ENCODE measurements at places on chromosomes 6 and 20.

GRCh38 chr6:158046201-158047126, 64.8 kb downstream of the SYNJ2 start:
- DNase-seq: no peak

- DNase-seq: no peak
Measured at GRCh38 chr20:59977086-59977485, 18.9 kb downstream of the CDH26 start.

GRCh38 chr6:139029470-139030227, 1.1 kb downstream of the ABRACL start:
- no peak for DNase-seq

GRCh38 chr6:168280020-168280898, 39.3 kb downstream of the DACT2 start:
- no peak for DNase-seq

GRCh38 chr20:13687815-13688214, 49.1 kb upstream of the TASP1 start:
- no peak for DNase-seq

DNA sequence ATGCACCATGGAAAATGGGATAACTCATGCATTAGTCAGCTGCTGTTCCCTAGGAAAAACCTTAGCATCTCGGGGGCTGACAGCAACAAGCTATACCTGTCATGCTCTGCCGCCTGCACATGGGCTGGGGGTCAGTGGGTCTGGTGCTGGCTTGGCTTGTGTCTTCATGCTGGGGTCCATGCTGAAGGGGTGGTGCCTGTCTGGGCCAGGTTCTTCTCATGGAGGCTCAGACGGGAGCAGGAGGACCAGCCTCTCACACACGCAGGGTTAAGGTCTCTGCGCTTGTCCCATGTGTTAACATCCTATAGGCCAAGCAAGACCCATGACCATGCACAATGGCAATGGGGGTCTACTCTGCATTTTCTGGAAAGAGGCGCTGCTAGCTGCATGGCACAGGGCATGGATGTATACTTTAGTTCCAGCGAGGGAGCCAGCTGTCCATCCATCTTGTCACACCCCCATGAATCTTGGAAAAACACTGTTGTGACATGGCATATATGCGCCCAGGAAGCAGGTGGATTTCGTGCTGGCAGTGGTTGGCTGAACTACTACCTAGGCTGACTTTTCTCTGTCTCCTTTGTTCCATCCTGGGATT, 24.6 kb upstream of the CST3 start:
- no peak for DNase-seq

DNA sequence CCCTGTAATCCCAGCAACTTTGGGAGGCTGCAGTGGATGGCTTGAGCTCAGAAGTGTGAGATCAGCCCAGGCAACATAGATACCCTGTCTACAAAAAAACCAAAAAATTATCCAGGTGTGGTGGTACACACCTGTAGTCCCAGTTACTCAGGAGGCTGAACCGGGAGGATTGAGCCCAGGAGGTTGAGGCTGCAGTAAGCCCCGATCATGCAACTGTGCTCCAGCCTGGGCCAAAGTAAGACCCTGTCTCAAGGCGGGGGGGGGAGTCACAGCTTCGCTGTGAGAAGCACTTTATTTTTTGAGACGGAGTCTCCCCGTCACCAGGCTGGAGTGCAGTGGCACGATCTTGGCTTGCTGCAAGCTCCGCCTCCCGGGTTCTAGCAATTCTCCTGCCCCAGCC, 54.2 kb downstream of the EZR start:
- no peak for DNase-seq

DNA sequence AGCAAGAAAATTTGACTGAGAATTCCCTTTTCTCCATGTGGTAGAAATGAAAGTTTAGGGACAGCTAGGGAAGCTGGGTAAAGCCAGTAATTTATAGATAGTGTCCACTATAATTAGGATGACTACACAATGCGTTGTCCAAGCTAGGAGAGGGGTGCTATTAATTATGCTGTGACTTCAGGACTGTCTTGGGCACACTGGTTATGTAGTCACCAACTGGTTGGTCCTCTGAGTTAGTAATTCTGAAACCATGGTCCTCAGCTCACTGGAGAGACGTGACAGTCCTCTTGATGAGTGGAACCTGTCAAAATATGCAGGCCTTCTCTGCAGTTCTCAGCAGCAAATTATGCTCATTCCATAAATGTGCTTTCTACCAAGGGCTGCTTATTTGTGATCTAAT, 94.6 kb upstream of the ENPP5 start:
- DNase-seq: no peak
